NCI-H1417 treated with DMSO at 0.1 percent for 48 hours (cell line): ENCODE measurements at places on chromosomes 4 and X.

- no peak for DNase-seq
Measured at GRCh38 chr4:159071178-159071968, 31.5 kb upstream of the RAPGEF2 start.

DNA sequence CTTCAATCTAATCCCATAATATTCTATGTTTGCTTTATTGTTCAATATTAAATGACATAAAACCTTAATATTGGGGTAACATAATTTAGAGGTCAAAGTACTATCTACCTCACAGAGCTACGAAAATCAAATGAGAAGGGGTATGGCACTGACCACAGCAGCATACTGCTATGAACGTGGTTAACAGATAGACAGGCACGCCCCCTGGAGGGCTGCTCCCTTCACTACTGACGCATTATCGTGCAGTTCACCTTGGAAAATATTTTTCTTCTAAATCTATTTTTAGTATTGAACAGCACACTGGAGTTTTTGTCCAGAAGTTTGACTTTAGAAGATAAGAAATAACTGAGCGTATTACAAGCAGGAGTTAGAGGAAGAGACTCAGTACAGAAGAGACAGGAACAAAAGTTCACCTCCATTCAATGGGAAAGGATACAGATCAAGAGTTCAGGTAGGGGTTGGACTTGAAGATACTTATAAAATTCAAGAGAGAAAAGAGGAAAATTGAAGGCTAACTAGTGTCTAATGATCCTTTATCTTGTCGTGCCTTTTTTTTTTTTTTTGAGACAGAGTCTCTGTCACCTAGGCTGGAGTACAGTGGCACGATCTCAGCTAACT is 22.7 kb downstream of the MAP9 start:
- DNase-seq, result no peak

DNA sequence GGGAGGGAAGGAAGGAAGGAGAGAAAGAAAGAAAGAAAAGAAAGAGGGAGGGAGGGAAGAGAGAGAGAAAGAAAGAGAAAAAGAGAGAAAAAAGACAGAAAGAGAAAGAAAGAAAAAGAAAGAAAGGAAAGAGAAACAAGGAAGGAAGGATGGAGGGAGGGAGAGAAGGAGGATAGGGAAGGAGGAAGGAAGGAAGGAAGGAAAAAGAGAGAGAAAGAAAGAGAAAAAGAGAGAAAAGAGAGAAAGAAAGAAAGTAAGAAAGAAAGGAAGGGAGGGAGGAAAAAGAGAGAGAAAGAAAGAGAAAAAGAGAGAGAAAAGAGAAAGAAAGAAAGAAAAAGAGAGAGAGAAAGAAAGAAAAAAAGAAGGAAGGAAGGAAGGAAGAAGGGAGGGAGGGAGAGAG is 105.8 kb upstream of the RBPJ start:
- DNase-seq, result no peak

- peak; percentile 32 for DNase-seq
Measured at GRCh38 chr4:5812506-5813229, 80.2 kb downstream of the CRMP1 start.

GRCh38 chr4:19478791-19479190 is 772.9 kb upstream of the SLIT2 start:
- DNase-seq, result no peak

- DNase-seq, result no peak
Measured at GRCh38 chrX:16319929-16320328, 152.6 kb downstream of the MAGEB17 start.

DNA sequence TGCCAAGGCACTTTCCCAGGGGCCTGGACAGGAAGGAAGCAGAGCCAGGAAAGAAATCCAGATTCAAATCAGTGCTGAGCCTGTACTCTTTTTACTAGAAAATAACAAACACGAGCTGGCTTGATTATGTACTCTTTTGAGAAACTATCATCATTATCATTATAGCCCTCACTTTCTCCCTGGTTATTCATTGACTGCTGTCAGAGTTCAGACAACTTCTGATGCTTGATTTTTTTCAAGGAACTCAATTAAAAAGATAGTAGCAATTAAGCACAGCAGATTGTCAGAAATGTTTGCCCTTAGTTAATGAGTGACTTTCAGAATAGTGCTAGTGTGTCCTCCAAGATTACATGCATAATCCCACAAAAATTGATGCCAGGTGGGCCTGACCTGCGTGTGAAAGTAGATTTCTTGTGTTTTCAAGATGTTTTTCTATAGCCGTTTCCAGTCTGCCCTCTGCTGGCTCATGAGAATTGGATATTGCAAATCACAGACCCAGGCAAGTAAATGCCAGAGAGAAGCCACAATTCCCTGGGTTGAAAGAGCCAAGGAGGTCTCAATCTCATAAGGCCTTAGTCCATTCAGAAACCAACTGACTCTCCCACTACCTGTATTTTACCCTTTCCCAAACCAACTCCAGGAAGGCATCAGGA is 14.3 kb upstream of the PNPLA4 start:
- DNase-seq, result no peak

DNA sequence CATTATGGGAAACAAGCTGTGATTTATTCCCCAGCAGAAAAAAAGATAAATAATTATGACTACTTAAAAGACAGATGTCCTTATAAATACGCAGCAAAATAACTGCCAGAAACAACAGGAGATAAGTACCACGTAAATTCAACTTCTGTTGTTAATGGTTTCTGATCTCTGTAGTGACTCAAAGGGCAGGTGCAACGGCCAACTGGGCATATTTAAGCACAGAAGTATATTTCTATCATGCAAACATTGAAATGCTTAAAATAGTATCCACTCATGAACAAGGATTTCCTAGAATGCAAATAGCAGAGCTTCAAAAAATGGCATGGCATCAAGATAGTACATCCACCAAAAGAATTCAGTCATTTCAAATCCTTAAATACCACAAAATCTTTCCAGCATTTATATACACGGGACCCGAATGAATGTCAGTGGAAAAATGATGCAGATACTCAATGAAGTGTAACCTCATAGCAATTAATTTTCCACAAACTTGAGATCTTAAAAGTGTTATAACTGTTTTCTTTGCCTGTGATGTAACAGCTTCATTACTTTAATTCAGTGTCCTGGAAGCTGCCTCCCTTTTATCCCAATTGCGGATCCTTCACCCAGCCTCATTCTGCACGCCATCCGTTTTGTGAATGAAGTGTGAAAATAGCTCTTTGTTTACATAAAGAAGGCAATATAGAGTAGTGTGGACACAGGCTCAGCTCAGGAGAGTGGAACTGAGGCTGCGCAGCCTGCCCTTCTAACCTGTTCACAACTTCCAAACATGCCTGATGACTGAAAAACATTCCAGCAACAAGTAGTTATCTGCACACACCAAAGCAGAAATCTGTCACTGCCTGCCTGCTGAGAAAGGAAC is 10.2 kb downstream of the PDGFC start:
- DNase-seq, result peak; percentile 11

DNA sequence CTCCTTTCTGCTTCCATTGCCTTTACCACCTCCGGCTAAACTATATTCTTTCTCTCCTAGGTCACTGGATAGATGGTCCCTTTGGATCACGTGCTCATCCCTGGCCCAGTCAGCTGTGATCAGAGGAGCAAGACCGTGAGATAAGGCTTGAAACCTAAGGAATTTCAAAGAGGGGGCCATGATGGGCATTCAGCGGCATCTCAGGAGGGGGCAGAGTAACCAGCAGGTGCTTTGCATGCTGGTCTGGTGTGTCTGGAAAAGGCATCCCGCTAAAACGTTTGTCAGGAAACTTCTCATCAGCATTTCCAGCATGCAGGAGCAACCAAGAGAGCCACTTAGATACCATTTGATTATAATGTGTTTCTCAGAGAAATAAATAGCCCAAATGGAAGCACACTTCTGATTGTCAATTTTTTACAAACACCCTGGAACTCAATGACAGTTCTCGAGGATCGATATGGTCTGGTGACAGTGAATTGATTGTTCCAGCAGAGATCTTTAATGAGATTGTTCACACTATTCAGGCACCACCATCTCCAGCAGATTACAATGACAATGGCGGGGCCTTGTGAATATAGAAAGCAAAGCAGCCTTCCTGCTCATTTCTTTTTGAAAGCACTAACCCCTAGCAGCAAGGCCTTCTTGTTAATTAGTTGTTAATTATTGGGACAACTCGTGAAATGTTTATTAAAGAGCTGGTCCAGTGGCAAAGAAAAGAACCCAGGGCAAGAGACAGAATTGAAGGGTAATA is 327.1 kb downstream of the PTTG2 start:
- DNase-seq, result no peak

DNA sequence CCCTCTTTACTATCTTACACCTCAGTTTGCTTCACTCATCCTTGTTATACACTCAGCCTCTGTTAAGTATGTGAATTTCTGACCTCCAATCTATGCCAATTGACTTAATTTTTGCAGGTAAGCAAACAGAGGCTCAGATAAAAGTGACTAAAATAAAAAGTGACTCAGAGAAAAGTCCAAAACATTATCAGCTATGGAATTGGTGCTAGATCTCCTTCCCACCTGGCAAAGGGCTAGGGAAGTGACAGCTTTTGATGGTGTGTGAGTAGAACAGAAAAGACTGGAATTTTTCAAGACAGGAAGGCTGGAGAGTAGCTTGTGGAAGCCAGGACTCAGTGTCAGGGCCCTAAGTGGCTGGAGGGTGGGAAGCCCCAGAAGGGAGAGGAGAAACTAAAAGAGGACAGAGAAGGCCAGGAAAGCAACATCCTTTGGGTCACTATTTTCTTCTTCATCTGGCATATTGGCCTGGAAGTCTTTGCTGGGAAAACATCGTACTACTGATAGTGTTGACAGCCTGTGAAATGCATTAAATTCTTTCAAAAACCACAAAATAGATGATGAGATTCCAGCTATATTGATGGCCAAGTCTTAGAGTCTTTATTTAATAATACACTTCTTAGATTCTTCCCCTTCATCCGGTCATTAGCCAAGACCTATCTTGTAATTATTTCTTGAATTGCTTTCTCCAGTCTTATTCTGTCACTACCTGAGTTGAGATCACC is 392.8 kb downstream of the RAPGEF2 start:
- DNase-seq, result no peak

DNA sequence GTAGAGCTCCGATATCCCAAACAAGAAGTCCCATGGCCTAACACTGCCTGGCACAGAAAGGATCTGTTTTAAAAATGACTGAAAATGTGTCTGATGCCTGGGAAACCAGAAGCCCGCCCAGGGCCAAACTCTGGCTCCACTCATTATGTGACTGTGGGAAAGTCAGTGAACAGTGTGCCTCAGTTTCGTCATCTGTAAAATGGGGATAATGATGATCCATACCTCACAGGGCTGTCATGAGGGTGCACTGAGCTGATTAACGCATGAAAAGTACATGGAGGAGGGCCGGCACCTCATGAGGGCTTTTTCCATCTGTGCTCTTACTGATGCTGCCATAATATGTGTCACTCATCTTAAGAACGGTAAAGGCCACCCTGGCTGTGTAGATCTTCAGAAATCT is 5.1 kb downstream of the SLC2A9 start:
- DNase-seq, result no peak

- no peak for DNase-seq
Measured at GRCh38 chrX:45758738-45759397, 558.2 kb upstream of the DIPK2B start.

DNA sequence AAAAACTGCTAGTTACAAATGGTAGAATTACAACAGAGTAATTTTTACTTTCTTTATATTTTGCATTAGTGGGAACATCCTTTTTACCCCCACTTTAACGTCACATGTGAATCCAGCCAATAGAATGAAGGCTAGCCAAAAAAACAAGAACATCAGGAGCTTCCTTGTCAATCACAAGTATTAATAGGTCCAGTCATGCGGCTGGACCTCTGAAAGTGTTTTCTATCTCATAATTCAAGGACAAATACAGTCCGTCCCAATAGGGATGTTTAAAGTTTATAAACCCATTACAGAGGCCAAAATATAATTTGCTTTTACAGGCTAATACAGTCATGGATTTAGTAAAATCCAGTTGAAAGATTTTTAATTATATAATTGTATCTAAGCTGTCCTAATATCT is 110.7 kb downstream of the APBB2 start:
- DNase-seq, result no peak

GRCh38 chr4:68271851-68272357 is 26.4 kb upstream of the TMPRSS11B start:
- no peak for DNase-seq

DNA sequence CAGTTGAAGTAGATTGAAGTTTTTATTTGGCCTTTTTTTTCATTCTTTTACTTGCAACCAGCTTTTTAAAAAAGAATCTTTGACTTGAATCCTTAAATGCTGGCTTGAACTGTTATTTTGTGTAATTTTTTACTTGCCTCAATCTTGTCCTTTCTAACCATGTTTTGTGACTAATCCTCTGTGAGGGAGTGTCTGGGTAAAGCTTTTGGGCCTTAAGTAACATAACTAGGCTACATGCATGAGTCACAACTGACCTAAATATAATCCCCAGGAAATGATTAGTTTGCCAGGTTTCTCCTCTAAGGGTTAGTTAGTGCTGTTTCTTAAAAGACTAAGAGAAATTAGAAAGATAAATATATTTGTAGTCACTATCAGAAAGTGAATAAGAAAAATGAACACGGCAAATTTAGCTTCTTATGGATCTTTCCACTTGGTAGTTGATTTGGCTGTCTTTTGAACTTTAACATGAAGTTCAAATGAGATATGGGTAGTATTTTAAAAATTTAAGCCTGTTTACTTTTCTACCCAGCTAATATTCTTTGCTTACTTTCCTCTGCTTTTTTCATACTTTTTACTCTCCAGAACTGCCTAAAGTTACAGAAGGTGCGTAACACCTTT is 13.0 kb downstream of the EXOC1 start:
- DNase-seq, result no peak

DNA sequence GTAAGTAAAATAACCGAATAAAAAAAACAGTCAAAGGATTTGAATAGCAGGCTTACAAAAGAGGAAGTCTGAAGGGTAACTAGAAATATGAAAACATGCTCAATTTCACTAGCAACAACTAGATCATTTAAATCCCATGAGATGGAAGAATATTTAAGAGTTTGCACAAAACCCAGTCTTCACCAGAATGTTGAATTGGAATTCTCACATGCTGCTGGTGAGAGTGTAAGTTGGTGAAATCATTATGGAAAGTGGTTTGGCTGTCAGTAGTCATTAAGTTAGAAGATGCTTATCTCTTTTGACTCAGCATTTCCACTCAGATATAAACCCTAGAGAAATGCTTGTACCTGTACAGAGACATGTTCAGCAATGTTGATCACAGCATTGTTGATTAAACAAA is 110.1 kb downstream of the PGRMC2 start:
- no peak for DNase-seq
